LNCaP clone FGC (cell line): ENCODE measurements at places on chromosomes 5 and 9.

DNA sequence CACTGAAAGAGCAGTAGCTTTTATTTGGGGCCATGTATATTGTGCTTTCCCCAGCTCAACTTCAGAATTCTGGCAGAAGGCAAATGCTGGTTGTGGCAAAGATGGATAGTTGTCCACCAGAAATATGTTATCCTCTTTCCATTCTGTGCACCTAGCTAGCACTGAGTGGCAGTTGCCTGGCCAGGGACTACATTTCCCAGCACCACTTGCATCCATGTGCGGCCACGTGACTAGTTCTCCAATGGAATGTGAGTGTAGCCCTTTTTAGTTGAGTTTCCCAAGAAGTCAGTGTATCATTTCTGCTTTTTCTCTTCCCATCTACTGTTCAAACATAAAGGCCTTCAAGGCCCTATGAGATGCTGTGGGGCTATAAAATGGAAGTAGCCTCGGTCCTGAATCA is 354.0 kb upstream of the CLINT1 start:
- no peak for DNase-seq

DNA sequence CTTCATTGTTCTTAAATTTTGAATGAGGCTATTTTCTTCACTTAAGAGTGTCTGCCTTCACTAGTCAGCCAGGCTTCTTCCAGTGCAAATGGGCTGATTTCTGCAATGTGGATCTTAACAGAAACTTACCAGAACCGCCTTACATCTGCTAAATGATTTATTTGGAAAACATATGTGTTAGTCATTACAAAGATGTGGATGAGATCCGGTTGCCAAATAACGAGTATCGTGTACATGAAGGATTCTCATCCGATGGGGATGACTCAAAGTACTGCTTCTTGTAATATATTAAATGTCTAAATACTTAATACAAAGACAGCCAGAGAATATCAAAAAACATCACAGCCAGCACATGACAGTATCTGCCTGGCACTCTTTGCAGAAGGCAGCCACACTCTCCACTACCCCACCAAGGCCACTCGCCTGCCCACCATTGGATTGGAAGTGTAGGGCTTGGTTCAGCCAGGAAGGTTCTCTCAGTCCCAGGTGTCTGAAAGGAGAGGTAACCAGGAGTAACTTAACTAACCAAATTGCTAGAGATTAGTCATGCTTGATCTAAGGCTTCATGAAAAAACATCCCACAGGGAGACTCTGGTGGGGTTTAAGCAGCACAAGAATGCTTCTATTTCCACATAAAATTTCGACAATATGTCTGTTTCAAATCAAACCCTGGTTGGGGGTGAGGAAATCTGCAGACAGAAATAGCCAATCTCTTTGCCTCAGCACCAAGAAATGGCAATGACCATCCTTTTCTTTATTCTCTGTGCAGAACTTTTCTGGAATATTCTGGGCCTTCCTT is 174.8 kb downstream of the GADD45G start:
- no peak for DNase-seq

GRCh38 chr9:129544761-129545160 is 76.1 kb downstream of the C9orf50 start:
- DNase-seq, result no peak

GRCh38 chr9:93058355-93059010 is at the start of gene SUSD3:
SUSD3 (plus strand) TSS chr9:93058701; CDS start chr9:93058743, 42 bp downstream.
- no peak for DNase-seq

DNA sequence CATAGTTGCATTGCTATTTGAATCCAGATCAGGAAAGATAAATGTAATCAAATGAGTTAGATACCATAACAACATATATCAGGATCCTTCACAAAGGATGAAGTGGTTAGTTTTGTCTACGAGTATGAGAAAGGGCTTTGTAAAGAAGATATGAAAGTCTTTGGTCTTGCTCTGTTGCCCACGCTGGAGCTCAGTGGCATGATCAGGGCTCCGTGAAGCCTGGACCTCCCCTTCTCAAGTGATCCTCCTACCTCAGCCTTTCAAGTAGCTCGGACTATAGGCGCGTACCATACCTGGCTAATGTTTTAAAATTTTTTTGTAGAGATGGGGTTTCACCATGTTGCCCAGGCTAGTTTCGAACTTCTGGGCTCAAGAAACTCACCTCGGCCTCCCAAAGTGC is 1.8 kb downstream of the SMC5 start:
- no peak for DNase-seq

GRCh38 chr5:21049901-21050300 is 1061.9 kb upstream of the CDH18 start:
- DNase-seq, result no peak

DNA sequence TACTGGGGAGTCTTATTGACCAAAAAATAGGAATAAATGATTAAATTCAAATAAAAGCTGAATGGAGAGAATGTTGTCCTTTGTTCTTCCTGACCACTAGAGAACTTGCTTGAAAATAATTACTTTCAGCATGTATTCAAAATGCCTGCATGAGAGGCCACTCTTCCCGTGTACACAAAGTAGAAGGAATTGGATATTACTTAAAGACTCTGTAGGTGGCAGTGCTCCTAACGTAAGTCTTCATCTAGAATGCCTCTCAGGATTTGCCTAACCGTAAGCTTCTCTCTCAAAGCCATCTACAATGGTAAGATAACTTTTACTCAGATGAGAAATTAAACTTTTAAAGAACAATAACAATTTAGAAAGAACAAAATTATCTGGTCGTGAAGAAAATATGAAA is 620.0 kb upstream of the CCNG1 start:
- DNase-seq, result no peak

- DNase-seq, result no peak
These were observed 31.0 kb upstream of the ZFR start for GRCh38 chr5:32475334-32476097.

DNA sequence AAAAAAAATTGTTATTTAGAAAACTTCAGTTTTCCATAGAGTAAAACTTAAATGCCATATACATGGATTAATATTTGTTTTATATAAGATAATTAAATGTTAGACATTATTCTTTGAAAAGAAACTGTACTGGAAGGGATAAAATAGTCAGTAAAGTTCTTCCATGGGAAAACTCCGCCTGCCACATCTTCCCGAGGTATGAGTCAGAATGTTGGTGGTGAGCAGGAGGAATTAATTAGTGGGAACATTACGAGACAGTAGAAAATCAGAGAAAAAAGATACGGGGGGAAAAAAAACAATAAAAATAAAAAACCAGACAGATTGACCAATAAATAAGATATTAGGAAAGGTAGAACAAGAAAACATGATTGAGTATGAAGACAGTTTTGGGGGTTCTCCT is 930.3 kb upstream of the C9orf72 start:
- DNase-seq, result no peak

GRCh38 chr9:209143-209758 is 5.4 kb upstream of the DOCK8 start:
- DNase-seq, result no peak

DNA sequence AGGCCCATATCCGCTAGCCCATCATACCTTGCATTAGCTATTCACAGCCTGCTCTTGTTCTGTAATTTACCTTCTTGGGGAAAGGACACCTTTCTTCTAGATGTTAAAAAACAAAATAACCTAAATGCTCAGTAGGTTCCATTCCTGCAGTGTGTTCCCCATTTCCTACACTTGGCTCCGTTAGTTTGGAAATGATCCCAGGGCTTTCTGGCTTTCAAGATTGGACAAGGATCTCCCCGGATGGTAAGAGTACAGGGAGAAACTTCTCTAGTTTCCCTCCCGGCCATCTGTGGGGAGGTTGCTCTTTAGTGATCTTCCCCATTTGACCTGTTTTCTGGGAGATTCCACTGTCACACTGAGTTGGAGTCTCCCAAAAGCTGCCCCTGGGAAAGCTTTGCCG is 27.3 kb upstream of the STC2 start:
- no peak for DNase-seq

GRCh38 chr9:110157823-110158664 is 49.9 kb downstream of the C9orf152 start:
- DNase-seq, result no peak

- no peak for DNase-seq
These were observed 162.1 kb upstream of the FST start for GRCh38 chr5:53318303-53318702.

- DNase-seq, result no peak
These were observed 1.2 kb downstream of the CCNH start for GRCh38 chr5:87411586-87411972.

DNA sequence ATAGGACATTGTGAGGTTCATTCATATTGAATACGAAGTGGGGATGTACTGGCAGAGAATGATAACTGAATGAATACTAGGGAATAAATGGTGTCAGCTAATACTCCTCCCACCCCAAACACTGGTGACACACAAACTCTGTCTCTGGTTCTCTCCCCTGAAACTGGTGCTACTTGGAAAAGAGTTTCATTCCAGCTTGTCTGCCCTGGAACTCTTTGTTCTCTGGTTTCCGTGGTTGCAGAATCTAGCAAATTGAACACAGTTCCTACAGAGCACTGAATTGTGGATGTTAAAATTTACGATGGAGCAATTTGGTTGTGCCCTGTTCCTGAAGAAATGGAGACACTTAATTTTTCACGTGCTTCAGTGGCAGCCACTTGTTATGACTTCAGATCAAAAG is 181.7 kb downstream of the KCTD16 start:
- no peak for DNase-seq

DNA sequence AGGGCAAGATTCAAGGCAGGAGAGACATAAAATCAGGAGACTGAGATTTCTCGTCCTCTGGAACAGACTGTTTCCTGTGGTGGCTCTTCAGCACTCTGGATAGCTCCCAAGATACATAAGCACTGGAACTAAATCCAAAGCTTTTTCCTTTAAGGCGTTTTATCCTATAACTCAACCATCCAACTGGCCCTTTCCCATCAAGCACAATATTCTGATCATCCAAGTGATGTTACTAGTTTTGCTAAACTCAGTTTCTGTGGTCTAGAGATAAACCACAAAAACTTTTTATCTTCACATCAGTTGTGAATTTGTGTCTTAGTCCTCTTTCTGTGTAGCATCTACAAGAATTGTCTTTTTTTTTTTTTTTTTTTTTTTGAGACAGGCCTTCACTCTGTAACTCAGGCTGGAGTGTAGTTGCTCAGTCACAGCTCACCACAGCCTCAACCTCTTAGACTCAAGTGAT is 299.4 kb downstream of the COX7C start:
- DNase-seq, result no peak
